ENCODE measurements at places on chromosomes 1 and 21. TPM values are rescaled to one million over a fixed set of nuclear protein-coding genes. Genes with fewer than 3 reads are reported as not detected.

Gene PRR9
- not detected for total RNA-seq

Gene GPR61
- 0.11 TPM for total RNA-seq

DNA sequence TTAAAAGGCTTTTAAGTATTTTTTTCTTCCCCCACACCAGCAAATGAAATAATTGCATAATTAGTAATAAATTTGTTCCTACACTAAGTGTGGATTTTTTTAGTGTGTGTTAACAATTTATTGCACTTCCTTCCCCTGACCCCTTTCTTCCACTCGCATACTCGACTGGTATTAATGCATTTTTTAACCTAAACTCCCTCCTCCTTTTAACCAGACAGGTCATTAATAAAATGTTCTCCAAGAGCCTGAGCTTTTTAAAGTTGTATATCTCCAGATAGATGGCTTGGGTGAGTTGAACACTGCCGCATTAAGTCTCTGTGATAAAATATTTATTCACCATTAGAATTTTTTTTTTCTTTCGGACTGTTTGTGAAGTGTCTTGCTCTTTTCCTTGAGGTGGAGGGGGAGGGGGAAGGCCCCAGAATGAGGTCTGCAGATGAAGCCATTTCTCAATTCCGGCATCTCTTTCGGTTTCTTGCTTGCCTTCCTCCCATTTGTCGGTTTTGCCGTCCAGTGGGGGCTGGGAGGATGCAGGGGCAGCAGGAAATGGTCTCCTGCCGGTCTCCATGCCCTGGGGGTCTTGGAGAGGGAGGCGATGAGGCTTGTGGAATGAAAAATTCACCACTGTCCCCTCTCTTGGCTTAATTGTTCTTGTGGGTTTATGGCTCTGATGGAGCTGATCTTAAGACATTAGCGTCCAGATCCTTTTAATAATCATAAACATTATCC lies 64.1 kb upstream of the ACTL8 start:
- DNase-seq, result no peak

GRCh38 chr21:38266732-38267131 lies 9.9 kb downstream of the KCNJ15 start:
- no peak for DNase-seq

- no peak for DNase-seq
Observed at GRCh38 chr1:17851056-17851455, 95.9 kb downstream of the ACTL8 start.

DNA sequence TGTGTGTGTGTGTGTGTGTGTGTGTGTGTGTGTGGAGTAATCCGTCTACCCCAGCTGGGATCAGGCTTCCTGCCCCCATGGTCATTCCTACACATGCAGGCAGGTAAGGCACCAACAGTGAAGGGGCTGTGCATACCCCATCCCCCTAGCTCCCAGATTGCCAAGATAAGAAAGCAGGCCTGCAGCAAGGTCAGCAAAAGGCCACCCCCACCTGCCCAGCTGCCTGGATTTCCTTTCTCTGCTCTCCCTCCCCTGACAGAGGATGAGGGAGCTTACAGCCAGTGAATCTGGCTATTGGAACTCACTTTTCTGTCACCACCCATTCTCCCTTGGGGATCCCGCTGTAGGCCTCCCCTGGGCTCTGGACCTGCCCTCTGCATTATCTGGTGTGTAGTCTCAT lies 7.9 kb downstream of the ALX3 start:
- no peak for DNase-seq
